ENCODE measurements at places on chromosomes 12 and 14.

- no peak for DNase-seq
Measured at GRCh38 chr12:56304872-56305590, 4.9 kb upstream of the CS start.

DNA sequence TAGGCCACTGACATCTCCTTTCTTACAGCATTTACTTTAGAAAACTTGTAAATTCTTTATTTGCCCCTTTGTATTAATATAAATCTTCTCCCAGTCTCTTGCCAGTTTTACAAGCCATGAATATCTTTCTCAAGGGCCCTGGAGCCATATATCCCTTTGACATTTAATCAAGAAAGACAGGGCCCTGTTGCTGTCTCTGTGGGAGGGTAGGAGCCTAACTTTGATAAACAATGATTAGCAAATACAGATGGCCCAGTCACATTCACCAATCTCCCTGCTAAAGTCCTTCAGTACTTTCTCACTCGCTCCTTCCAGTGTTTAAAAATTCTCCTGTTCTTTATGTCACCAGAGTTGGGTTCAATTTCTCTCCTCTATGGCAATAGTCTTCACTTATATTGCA lies 479.8 kb upstream of the USP15 start:
- DNase-seq, result no peak

DNA sequence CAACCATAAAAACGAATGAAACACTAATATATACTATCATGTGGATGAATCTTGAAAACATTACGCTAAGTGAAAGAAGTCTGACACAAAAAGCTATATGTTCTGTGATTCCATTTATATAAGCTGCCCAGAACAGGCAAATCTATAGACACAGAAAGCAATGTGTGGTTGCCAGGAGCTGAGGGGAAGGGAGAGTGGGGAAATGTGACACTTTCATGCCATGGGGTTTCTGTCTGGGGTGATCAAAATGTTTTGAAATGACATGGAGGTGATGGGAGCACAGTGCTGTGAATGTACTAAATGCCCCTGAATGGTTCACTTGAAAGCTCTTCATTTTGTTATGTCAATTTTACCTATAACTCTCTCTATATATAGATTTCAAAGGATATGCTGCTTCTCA lies 30.1 kb downstream of the ATG14 start:
- DNase-seq, result no peak

DNA sequence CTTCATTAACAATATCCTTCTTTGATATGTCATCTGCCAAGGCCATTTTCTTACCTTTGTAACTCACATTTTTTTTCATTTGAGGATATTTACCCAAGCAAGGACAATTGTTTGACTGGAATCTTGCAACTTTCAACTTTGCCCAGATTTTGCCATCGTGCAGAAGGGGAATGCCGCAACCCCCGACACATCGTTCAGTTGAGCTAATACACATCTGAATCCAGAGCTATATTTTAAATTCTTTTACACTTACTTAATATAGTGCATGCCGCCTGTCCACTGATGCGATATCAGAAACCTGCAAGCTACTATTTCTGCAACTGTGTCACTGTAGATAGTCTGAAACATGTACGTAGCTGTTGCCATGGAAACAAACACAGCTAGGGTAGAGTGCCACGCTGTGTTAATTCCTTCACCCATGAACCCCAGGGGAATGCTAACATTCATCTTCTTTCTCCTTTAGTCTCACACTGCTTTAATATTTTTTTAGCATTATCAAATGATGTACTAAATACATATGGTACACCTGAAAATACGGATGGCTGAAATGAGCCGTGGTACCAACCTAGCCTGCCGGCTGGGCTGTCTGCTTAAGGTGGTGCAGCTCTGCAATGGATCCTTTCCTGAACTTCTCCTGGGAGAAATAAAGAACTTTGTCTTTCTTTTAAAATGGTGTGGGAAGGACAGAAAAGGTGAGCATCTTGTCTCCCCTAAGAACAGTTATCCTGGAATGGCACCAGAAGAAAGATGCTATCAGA lies 77.0 kb upstream of the FOXN3 start:
- no peak for DNase-seq

GRCh38 chr12:132205271-132206045 lies 61.2 kb downstream of the NOC4L start:
- no peak for DNase-seq

- DNase-seq, result no peak
Measured at GRCh38 chr12:28865776-28866175, 283.3 kb upstream of the FAR2 start.

GRCh38 chr12:116384691-116385485 lies 107.4 kb upstream of the MED13L start:
- no peak for DNase-seq

- DNase-seq, result no peak
Measured at GRCh38 chr12:127930122-127930521, 336.8 kb upstream of the TMEM132C start.

DNA sequence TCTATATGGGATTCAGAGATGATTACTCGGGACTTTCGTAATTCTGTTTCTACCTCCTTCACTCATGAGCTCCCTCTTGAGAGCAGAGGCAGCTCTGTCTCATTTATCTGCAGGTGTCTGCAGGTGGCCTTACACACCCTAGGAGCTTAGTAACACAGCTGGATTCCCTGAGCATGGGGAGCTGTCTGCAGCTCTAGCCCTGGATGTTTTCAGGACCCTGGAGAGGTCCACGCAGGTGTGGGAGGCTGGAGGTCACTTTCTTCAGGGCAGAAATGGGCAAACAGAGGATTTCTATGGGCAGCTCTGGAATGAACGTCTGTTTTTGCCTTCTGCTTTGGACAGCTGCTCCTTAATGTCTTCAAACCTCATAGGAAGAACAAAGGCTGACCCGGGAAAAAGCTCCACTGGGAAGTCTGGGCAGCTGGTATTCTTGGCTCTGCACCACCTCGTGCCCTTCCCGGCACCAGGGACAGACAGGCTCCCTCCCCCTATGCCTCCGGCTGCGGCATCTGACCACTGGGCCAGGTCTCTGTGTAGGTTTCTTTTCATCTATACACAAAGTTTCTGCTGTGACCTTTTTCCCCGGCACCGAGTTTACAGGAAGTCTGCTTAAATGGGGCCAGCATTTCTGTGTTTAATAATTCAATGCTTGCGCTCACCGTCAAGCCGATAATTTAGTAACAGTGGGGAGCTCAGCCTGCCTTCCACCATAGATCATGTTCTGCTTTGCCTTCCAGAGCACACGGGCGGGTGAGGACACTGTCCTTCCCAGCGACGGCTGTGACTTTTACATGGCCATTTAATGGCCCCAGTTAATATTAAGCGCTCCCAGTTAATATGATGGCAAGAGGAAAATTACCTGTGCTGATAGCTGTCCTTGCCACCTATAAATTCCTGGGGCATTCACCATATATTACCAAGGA lies 320.2 kb upstream of the SFSWAP start:
- no peak for DNase-seq

- DNase-seq, result no peak
Measured at GRCh38 chr12:83629931-83630330, 943.2 kb downstream of the TMTC2 start.

DNA sequence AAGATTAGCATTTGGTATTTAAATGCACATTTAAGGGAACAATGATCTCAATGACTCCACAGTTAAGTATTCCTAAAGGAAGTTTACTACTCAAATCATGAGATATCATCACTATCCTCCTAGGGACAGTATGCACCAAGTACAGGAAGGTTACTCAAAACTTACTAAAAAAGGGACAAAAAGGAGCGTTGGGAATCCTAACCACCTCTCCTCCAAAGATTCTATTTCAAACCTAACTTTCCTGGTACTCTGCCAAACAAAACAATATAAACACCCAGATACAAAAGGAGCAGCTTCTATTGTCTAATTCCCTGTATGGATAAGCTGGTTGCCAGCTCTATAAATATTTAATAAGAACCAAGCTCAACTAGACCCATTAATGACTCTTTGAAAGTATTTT lies 377.7 kb downstream of the NUAK1 start:
- DNase-seq, result no peak

- DNase-seq, result no peak
Measured at GRCh38 chr14:66330916-66331315, 155.3 kb upstream of the CCDC196 start.

- DNase-seq, result no peak
Measured at GRCh38 chr14:55122440-55122986, 6.5 kb upstream of the LGALS3 start.

DNA sequence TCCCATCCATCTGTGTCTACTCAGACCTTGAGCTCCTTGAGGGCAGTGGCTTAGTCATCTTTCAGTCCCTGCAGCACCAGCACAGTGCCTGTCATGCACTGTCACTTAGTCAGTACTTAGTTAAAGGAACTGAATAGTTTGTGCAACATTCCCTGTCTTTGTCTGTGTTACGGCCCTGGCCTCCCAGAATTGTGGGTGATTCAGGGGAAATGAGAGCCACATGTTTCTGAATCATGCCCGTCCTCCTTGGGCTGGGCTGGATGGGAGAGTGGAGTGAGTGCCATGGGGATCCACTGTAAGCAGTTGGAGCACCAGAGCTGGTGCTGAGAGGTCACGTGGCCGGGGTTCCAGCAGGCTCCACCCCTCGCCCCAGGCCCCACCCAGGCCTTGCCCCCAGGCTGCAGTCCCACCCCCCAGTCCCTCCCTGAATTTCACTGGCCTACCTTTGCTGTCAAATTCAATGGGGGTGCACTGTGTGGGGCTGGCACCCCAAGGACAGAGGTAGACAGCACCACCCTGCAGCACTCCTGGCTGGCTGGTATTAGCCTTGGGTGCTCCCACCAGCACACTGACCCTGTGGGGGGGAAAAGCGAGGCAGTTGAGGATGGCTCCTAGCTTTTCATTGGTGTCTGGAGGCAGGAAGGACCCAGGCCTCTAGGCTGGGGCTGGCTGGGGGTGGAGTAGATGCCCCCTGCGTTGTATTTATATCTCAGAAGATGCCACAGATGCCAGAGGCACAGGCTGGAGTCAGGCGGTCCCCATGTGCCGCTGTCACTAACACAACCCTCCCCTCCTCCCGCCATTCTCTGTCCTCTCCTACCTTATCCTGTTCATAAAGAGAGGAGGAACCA lies 7.5 kb downstream of the ITGA5 start:
- DNase-seq, result peak; percentile 80
